ENCODE measurements at places on chromosomes 3 and 15.

DNA sequence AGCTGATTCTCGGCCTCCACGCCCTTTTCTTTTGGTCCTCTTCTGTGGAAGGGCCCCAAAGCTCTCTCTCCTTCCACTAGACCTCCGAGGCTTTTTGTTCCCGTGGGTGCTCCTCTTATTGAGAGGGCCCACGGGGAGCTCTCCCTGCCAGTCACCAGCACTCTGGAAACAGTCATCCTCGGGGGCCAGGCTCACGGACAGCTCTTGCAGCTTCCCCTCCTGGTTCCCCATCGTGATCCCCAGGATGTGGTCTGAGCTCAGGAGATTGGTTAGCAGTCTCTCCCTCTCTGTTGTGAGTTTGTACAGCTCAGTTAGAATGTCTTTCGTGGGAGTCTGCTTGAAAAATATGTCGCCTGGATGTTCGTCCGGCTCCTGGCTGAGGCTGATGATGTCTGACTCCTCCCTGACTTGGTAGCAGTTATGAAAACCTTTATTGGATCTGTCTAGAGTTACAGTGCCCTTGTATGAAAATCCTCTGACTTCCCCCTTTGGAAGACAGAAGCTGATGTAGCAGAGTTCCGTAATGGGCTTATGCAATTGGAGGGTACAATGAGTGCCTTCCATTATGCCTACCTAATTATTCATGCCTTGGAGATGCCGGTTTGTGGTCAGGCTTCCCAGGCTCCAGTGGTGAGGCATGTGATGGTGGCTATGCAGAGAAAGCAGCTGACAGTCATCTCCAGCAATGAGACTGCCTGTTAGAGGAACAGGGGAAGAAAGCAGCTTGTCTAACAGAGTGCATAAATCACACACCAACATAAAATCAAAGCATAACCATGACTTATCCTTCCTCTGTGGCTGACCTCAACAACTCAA lies 40.0 kb downstream of the FMN1 start:
- no peak for DNase-seq

DNA sequence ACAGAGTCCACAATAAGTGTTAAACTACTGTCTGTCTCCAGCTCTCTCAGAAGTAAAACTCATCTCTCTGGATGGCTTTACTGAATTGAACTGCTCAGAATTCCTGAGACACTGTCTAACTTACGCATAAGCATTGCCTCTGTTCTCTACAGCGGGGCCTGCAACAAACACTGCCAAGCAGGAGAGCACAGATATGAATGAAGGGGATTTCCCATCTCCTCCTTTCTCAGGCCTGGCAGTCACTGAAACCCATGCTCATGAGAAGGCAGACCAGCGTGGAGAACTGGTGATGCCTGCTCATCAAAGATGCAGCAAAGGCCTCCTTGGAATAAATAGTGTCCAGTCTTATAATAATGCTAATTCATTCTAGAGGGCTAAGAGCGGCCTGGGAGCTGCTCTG lies 10.3 kb downstream of the RASGRP1 start:
- DNase-seq: peak; percentile 57

- DNase-seq: no peak
Measured at GRCh38 chr15:87901926-87902690, 354.4 kb downstream of the NTRK3 start.

DNA sequence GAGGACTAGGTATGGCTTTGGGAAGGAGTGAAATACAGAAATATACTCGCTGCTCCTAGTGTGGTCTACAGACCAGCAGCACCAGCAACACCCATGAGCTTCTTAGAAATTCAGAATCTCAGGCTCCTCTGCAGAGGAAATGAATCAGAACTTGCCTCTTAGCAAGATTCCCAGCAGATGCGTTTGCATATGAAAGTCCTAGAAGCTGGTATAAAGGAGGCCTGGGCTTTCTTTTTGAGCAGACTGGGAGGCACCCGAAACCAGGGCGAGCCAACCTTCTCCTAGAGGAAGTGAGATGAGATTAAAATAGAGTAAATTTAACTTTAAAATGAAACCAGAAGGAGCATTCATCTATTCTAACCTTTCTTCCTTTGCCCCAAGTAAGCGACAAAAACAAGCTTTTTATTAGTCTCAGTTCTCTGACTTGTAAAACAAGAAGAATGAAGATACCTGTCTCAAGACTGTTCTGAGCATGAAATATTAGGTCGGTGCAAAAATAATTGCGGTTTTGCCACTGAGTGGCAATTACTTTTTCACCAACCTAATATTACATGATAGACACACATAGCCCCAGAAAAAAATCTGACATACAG lies 140.0 kb downstream of the PDZRN3 start:
- DNase-seq: no peak

- peak; percentile 82 for DNase-seq
Measured at GRCh38 chr3:27721717-27722564, at the start of gene EOMES. Gene EOMES (minus strand): TSS chr3:27722323. CDS start chr3:27722294, 29 bp downstream.

GRCh38 chr3:85783291-85783690 lies 824.5 kb downstream of the CADM2 start:
- DNase-seq: no peak

DNA sequence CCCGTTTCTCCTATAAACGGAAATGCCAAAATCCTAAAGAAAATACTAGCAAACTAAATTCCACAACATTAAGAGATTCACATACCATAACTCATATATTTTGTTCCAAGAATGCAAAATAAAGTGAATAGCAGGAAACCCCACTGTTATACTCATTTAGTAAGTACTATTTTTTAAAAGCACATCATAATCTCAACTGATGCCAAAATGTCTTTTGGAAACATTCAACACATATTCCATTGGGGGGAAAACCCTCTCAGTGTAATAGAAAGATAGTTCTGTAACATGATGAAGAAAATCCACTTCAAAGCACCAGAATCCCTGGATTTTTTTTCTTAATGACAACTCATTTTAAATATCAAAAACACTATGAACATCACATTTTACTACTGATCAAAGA lies 93.0 kb upstream of the EIF1B start:
- no peak for DNase-seq

DNA sequence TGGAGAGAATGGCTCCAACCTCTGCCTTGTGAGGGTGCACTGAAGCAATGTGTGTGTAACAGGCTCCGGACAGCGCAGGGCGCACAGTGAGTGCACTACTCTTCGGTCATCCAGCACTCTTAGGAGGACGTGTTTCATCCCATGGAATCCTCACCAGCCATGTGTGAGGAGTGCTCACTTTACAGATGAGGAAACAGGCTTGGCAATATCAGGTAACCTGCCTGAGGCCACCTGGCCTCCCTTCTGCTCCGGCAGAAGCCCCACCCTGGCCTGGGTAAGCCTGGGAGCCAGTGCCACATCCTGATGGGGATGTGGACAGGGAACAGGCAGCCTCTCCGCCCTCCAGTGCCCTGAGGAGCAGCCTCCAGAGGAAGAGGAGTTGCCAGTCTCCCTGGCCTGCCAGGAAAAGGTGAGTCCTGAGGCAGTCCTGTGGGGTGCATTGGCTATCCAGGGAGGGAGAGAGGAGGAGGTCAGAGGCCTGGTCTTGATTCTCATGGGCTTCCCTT lies 39.4 kb upstream of the LIMD1 start:
- no peak for DNase-seq

GRCh38 chr3:114553949-114554593 lies 260.2 kb downstream of the TIGIT start:
- no peak for DNase-seq

GRCh38 chr3:29275309-29275708 lies 5.6 kb upstream of the RBMS3 start:
- no peak for DNase-seq

DNA sequence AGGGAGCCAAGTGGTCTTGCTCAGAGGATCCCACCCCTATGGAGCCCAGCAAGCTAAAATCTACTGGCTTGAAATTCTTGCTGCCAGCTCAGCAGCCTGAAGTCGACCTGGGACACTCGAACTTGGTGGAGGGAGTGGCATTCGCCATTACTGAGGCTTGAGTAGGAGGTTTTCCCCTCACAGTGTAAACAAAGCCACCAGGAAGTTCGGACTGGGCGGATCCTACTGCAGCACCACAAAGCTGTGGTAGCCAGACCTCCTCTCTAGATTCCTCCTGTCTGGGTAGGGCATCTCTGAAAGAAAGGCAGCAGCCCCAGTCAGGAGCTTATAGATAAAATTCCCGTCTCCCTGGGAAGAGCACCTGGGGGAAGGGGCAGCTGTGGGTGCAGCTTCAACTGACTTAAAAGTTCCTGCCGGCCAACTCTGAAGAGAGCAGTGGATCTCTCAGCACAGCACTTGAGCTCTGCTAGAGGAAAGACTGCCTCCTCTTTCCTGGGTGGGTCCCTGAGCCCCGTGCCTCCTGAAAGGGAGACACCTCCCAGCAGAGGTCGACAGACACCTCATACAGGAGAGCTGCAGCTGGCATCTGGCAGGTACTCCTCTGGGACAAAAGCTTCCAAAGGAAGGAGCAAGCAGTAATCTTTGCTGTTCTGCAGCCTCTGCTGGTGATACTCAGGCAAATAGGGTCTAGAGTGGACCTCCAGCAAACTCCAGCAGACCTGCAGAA lies 576.3 kb upstream of the NECTIN3 start:
- DNase-seq: no peak

- DNase-seq: no peak
Measured at GRCh38 chr3:179015551-179016020, 56.0 kb downstream of the ZMAT3 start.

- DNase-seq: no peak
Measured at GRCh38 chr3:129065720-129066073, 5.1 kb downstream of the GP9 start.

All from activated T-cell treated with anti-CD3 and anti-CD28 coated beads, Interleukin-2, amount 50 U/mL, for 24 hours (primary cell).